Transverse colon (tissue), 4 donors: ENCODE measurements at places on chromosomes 4 and X.

DNA sequence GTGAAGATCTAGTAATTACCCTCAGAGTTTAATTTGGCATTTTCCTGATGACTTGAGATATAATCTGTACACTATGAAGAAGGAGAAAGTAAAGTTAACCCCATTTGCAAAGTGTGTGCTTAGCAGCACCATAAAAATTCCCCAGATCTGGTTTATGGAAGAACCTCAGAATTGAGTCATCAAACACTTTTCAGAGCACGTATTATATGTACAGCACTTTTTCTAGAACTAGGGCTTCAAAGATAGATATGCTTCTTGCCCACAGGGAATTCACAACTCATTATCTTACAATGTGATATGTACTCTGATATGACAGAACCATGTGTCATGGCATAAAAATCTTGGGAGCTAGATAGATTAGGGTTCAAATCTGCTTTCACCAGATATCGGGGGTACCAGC, 150.9 kb downstream of the SLC10A7 start:
- DNase-seq, result no peak

- no peak for DNase-seq
These were observed 57.8 kb downstream of the ADGRA3 start for GRCh38 chr4:22458098-22458497.

GRCh38 chr4:126136922-126137781, 822.4 kb downstream of the FAT4 start:
- no peak for DNase-seq

GRCh38 chr4:94629837-94630236, 127.9 kb upstream of the BMPR1B start:
- no peak for DNase-seq

- DNase-seq, result no peak
These were observed 13.1 kb upstream of the DRP2 start for GRCh38 chrX:101206471-101206870.

DNA sequence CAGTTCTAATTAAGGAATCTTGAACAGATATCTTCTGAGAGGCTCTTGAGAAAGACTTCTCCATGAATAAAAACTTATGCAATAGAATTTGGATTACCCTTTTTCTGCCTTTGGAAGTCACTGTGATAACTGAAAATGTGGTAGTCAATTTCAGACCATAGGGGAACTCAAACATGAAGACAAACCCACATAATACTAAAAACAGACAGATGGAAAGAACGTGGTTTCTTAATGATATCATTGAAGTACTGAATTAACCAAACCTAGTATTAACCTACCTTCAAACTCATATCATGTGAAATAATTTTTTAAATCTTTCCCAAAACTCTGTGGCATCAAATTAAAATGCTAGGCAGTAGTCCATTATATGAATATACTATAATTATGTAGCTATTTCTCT, 153.5 kb downstream of the CAMK2D start:
- no peak for DNase-seq

GRCh38 chrX:19403696-19404095, 60.0 kb downstream of the PDHA1 start:
- DNase-seq, result no peak
